ENCODE measurements at places on chromosomes 2 and 18.

GRCh38 chr18:71958605-71959004 is 585.5 kb downstream of the CBLN2 start:
- DNase-seq = no peak

GRCh38 chr2:120368086-120368485 is 22.1 kb downstream of the INHBB start:
- no peak for DNase-seq

- no peak for DNase-seq
Observed at GRCh38 chr2:11998218-11998617, 251.8 kb downstream of the LPIN1 start.

GRCh38 chr2:186559848-186560247 is 30.0 kb upstream of the ITGAV start:
- no peak for DNase-seq

GRCh38 chr2:222430681-222431080 is 6.3 kb downstream of the SGPP2 start:
- DNase-seq = no peak

GRCh38 chr2:201959626-201960025 is 74.0 kb upstream of the FZD7 start:
- DNase-seq = no peak

DNA sequence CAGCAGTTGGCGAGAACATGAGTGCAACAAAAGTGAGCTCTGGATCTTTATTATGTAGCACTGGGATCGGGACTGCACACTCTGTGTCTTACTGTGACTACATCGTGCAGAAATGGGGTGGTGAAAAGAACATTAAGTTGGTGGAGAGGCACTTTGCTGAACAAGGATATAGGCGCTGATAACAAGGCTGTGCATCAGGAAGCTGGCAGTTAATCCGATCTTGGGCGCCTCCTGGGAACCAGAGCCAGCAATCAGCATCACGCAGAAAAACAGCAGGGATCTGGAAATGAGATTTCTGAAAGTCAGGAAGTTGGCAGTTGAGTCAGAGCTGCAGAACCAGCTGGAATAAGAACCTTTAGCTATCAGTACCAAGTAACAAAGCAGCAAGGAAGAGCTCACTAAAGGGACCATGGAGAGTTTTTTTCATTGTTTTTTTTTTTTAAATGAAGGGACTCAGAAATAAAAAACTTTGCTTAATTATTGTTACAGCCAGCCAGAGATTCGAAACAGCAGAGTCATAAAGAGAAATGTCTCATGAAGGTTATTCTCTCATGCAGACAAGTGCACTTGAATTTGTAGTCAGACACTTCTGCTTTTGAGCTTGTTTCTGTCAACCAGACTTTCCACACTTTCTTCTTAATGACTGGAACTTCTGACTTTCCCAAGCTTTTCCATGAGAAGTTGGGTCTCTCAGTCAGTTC is 22.8 kb upstream of the MYO3B start:
- no peak for DNase-seq

- no peak for DNase-seq
Observed at GRCh38 chr2:15905986-15906491, 34.3 kb upstream of the MYCN start.

DNA sequence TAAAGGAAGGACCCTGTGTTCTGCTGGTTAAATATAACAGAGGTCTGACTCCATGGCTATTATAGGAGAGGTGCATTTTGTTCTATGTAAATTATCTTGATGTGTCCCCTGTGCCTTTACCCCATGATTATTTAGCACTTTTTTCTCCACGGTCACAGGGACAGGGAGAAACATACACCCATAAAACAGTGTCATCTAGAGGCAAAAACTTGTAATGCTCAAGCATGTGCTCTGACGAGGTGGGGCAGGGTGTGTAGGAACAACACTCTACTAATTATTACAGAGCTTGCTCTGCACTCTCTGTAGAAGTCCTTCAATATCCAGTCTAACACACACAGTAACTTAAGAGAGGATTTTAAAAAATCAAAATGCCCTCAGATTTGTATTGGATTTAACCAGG is 187.9 kb downstream of the NEDD4L start:
- DNase-seq = no peak

- no peak for DNase-seq
Observed at GRCh38 chr18:56661360-56662062, 10.4 kb downstream of the WDR7 start.

- no peak for DNase-seq
Observed at GRCh38 chr2:47867205-47867604, 39.1 kb downstream of the FBXO11 start.

DNA sequence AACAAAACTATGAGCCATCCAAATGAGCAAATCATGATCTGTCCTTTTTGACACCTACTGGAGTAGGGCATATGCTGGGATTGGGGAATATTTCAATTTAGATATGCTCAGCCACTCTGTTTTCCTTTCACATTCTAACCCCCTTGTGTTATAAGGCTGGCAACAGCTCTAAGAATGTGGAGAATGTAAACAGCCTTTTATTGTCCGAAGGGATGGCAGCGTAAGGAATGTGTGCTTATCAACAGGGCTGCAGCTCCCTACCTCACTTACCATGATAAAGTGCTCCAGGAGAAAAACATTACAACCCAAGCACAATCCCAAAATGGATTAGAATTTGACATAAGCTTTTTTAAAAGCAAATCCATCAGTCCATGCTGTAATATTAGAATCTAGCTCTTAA is 2.2 kb downstream of the NXPH2 start:
- DNase-seq = no peak

DNA sequence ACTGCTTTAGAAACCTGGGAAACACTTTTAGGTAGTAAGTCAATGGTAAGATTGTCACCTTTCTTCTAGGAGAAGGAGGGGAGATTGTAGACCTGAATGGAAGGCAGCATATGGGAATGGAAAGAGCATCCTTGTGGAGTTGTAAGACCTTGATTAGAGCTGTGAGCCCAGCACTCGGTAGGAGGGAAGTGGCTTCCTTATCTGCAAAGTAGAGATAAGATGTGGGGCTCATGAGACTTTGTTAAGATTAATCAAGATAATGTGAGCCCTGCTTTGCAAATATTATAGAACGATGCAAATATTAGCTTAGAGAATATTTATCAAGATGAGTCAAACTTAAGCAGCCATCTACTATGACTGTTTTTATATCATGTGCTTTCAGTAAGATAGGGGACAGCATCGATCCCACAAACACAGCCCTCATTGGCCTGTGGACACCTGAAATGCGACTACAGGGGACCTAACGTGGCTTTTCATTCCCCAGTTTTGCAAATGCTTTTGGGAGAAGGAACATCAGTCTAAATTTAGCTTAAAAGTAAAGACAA is 243.7 kb downstream of the LTBP1 start:
- DNase-seq = no peak

DNA sequence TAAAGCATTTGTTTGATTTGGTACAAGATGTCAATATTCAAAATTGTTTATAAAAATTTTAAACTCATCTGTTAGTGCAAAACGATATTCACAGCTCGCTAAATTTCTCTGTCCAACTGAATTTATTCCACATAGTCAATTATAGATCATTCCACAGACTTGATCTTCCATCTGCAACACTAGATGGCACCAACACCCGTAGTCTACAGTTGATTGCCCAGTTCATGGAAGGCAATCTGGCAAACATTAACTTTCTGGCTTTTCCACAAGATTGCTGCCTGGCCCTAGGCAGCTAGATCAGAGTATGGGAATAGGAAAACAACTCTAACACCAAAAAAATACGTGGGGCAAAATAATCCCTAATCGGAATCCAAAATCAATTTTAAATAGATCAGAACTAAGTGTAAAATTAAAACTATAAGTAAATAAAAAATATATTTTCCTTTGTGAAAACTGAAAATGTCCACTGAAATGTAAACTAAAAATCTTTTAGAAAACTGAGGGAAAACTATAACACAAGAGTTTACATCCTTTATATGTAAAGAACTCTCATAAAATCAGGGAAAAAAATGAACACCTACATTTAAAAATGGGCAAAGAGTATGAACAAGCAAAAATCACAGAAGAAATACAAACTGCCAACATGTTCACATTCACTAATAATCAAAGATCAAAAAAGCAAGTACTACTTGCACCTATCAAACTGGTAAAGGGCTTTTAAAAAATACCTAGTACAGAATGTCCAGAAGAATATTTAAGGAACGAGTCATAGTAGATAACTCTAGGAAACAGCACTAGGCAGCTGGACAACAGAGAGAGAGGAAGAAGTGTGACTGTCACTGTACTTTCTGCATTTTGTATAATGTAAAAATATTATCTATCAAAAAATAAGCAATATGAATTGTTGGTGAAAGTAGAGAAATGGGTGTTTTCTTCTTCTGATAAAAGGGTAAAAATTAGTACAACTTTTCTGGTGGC is 35.0 kb downstream of the RTN4 start:
- no peak for DNase-seq

DNA sequence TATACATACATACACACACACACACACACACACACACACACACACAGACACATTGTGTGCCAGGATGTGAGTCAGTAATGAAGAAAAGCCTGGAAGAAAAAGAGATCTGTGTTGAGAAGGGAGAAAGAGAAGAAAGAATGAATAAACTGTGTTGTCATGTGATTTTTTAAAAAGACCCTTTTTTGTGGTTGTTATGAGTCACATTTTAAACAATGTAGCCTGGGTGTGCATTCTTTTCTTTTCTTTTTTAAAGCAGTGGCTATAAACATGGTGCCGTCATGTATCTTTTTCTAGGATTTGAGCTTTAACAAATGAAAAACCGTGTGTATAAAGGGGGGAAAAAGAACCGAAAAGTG is 87.2 kb downstream of the NRP2 start:
- DNase-seq = no peak

DNA sequence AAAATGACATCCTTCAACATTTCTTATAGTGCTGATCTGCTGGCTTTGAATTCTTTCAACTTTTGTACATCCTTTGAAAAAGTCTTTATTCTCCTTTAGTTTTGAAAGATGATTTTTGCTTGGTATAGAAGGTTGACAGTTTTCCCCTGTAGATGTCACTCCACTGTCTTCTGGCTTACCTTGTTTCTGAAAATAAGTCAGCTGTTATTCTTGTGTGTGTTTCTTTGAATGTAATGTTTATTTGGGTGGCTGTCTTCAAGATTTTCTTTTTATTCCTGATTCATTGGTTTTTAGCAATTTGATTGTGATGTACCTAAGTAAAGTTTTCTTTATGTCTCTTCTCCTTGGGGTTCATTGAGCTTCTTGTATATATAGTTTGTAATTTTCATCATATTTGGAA is 47.6 kb downstream of the ACTR3 start:
- no peak for DNase-seq

- DNase-seq = no peak
Observed at GRCh38 chr2:238657132-238658053, 190.5 kb upstream of the TWIST2 start.

DNA sequence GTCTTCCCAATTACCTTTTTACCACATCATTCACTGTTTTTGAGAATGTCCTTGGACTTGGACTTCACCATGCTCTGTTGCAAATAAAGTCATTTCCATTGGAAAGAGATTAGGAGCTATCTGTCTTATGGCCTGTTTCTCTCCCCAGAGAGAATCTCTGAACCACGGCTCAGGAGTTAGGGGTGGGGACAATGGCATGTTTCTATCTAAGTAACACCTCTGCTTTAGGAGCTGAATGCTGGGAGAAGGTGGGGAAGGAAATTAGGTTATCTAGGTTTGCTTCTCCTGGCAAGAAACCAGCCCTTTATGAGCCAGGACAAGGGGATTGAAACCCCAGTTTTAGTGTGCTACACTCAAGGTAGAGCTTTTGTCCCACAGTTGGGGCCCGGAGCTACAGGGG is 86.3 kb downstream of the AGPS start:
- DNase-seq = no peak

- no peak for DNase-seq
Observed at GRCh38 chr2:10781746-10782145, 30.8 kb downstream of the PDIA6 start.

DNA sequence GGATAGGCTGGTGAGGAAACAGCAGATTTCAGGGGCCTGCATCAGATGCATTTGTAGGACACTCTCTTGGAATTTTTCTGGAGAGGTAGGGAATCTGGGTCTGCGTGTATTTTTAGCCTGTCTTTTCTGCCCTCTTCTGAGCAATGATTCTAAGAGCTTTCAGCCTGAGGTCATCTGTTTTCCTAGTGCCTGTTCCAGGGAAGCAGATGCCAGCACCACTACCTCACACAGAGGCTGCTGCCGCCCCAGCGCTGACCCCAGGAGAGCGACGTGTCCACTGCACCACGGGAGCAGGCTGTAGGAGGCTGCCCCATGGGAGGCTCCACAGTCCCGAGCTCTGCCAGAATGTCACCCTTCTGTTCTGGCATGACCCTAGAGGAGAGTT is 316.5 kb downstream of the CYP26B1 start:
- no peak for DNase-seq

DNA sequence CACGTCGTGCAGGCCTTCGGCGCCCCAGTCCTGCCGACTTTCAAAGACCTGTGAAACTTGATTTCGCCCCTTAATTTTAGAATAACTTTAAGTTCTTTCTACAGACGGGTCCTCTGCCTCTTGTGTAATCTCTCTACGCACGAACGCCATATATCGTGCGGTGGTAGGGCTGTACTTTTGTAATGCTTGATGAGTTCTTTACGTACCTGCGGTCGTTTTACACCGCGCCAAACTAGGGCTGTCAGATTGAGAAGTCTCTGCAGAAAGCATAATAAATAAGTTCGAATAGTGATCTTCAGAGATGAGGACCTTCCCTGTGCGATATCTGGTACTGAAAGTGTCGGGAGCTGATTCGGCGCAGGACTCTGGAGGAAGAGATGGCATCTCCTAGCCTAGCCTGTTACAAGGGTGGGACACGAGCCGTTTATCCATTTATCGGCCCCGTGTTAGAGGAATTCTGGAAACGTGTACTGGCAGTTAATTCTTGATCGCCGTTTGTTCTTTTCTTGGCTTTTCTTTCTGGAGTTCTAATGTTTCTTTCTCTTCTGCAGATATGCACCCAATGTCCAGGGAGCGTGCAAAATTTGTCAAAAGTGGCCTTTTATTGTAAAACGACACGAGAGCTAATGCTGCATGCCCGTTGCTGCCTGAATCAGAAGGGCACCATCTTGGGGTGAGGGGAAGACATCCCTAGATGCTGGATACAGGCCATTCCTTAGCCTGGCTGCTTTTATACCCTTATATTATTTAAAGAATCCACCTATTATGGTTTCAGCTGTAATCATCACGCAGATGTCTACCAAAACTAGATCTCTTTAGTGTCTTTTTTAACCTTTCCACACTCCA is 781 bp upstream of the SLC5A6 start:
- DNase-seq = peak; percentile 15

- no peak for DNase-seq
Observed at GRCh38 chr2:38430597-38431207, 53.6 kb upstream of the ATL2 start.

- no peak for DNase-seq
Observed at GRCh38 chr2:85810371-85811179, 56.8 kb downstream of the ATOH8 start.

- no peak for DNase-seq
Observed at GRCh38 chr2:228016402-228016801, 145.0 kb downstream of the DAW1 start.

DNA sequence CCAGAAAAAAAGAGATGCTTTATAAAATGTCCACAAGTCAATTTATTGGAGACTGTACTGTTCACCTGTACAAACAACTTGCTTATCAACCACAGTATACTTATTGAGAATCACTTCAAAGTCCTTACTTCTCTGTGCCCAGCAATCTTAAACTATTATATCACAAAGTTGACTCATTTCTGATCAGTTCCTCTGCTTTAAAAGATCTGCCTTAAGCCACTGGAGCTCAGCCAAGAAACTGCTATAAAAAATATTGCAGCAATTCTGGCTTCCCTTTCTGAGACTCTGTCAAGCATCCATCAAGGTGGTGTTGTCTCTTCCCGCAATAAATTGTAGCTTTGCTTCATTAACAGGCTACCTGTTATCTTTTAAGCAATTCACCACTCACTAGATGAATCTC is 375.2 kb upstream of the SPHKAP start:
- no peak for DNase-seq

Measured in stimulated activated CD8-positive, alpha-beta memory T cell treated with anti-CD3 and anti-CD28 coated beads, Interleukin-15, amount 100 ng/mL, for 4 hours (primary cell).